ENCODE measurements at places on chromosomes 7 and 10.

- peak; percentile 72 for DNase-seq
Measured at GRCh38 chr10:96830511-96831199, 1.4 kb upstream of the LCOR start.

- DNase-seq = peak; percentile 31
Measured at GRCh38 chr10:122267849-122268737, 3.0 kb upstream of the BTBD16 start.

GRCh38 chr10:131242007-131242406, 69.5 kb downstream of the TCERG1L start:
- DNase-seq = no peak

DNA sequence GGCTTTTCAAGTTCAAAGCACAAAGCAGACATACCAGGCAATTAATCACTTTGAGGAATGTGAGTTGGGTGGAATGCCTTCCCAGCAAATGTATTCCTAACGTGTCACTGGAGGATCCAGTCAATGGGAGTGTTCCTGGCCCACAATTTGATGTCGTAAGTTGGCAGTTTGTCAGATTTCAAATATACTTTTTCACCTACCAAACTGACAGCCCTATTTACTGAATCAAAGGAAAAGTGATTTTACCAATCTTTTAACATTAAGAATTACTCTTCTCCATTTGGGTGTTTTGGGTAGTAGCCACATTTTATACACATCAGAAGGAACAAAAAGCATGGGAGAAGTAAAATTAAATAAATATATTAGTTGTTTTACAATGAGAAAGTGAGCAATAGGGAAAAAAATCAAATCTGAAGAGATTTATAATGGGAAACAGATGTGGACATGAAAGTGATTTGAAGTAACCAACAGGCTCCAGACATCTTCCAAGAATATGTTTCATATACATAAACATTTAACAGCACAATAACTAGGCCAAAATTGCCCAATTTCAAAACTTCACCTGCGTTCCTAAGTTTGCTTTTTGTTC, 222.9 kb downstream of the MTERF1 start:
- DNase-seq = no peak

GRCh38 chr7:149317986-149318672, 56.1 kb downstream of the ZNF783 start:
- no peak for DNase-seq

DNA sequence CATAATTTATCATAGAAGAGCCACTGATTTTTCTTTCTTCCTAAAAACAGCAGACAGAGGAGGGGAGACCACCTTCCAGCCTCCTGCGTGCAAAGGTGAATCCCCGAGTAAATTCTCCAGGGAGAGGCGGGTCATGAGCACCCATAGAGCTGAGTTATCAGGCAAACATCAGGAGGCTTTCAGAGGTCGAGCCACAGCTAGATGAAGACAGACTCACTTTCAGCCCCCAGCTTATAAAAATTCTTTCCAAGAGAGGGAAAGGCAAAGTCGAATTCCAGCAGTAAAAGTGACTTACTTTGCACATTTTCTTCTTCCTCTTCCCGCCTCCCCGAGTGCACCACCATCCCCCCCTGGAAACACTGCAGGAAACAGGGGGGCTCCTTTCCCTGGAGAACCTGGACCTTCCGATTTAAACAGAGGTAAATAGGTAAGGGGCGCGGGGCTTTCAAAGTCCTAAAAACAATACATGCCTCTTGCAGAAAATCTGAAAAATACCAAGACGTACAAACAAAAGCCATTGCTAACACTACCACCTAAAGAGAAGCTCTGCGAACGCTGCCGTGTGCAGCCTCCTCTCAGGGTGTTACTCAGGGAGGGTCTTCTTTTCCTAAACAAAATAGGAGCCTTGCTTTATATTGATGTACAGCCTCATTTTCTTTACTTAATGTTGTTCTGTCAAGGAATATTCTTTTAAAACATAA, 163.8 kb downstream of the SVIL start:
- DNase-seq = no peak

All from stimulated activated CD4-positive, alpha-beta T cell treated with anti-CD3 and anti-CD28 coated beads, Interleukin-15, amount 100 ng/mL, for 48 hours (primary cell).